ENCODE measurements at places on chromosomes 11 and 22.

DNA sequence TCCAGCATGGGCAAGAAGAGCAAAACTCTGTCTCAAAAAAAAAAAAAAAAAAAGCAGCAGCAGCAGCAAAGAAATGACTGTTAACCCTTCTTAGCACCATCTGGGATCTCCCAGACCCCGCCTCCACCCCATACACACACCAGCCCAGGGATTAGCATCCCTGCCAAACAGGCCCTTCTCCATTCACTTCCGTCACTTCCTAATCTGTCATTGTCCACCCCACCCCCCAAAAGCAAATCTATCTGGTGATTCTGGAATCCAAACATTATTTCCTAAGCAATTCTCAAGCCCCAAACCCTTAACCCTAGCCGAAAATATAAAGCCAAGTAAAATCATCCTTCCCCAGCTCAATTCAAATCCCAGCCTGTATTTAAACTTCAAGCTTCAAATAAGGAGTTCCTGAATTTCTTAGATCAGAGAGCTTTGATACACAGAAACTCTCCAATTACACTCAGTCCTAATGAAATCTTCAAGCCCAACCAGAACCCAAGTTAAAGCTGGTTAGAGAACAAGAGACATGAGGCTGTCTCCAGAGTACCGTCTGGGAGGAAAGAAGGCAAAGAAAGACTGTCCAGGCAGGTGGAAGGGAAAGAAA lies 6.0 kb upstream of the AHNAK start:
- DNase-seq: no peak

DNA sequence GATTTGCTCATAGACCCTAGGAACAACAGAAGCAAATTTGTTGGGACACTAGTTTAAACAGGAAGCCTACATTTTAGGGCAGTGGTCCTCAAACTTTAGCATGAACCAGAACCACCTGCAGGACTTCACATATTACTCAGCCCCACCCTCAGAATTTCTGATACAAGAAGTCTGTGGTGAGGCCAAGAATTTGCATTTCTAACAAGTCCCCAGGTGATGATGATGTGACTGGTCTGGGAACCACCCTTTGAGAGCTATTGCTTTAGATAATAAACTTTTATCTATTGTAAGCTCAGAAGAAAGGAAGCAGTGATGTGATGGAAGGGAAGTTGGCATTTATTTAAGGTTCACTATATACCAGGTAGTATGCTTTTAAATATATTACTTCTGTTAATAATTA lies 194.0 kb downstream of the FAM181B start:
- no peak for DNase-seq

- no peak for DNase-seq
Observed at GRCh38 chr22:42061041-42061440, 9.6 kb downstream of the NAGA start.

DNA sequence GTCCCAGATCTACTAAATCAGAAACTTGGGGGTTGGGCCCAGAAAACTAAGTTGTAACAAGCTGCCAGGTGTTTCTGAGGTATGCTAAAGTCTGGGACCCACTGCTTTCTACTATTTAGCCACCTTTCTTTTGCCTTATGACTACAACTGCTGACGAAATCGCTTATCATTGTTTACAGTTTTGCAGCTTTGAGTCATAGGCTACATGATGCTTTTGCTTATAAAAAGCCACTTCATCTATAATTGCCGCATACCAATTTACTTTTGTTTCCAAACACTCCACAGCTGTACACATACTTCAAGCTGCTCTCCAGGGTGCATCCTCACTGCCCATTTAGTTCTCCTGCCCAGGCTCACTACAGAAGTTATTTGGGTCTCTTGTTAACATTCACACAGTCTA lies 144.7 kb downstream of the ENTHD1 start:
- DNase-seq: no peak

GRCh38 chr11:44397586-44398178 lies 87.7 kb upstream of the ALX4 start:
- DNase-seq: no peak

DNA sequence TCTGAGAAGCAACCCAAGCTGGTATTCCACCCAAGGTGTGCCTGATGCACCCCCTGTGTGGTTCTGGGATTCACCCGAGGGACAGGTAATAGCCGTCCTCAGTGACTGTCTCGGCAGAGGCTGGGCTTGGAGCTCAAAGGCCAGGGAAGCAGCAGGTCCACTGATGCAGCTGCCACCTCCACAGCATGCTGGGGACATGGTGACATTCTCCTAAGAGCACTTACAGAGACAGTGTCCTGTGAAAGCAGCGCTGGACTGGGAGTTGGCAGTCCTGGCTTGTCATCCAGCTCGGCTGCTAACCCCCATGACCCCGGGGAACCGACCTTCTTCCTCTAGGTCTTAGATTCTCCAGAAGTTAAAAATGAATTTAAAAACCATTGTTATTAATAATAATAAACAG lies 72.8 kb downstream of the RPUSD4 start:
- DNase-seq: no peak

DNA sequence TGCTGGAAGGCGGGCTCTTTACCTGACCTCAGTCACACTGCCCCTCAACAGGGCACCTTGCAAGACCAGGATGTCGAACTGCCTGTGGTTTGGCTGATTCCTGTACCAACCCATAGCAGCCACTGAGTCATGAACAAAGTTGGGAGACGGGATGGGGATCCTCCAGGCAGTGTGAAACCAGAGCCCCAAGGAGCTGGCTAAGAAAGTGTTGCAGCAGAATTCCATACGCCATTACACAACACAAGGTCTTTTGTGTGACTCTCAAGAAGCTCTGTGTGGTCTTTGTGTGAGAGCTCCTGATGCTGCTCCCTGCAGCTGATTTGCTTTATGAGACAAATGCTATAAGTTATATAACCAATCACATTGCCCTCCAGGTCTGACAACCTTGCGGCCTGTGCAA lies 617.7 kb downstream of the OPCML start:
- no peak for DNase-seq

- DNase-seq: no peak
Observed at GRCh38 chr22:38762551-38762983, 6.8 kb upstream of the SUN2 start.

GRCh38 chr11:68816917-68817419 lies 24.7 kb downstream of the CPT1A start:
- DNase-seq: no peak

DNA sequence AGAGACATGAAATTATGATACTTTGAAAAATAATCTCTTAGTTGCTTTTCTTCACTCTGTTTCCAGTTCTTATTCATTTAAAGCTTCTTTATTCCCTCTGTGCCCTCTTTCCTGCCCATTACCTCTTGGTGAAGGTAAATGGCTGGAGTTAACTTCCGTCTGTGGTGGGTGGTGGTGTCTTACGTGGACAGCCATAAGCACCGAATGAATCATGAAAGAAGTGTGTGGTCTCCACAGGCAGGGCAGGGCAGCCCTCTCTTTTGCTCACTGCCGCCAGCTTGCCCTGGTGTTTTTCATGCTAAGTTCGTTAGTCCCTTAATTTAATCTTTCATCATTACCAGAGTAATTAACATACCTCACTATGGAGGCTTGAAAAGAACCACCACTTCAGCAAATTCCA lies 98.7 kb upstream of the SORL1-AS1 start:
- no peak for DNase-seq

GRCh38 chr22:43835736-43836135 lies 23.6 kb upstream of the EFCAB6 start:
- DNase-seq: no peak

GRCh38 chr11:14386895-14387480 lies 28.0 kb upstream of the RRAS2 start:
- peak; percentile 32 for DNase-seq

GRCh38 chr22:39623603-39624500 lies 53.3 kb downstream of the CACNA1I start:
- no peak for DNase-seq

- DNase-seq: no peak
Observed at GRCh38 chr22:21816787-21817496, 50.5 kb downstream of the MAPK1 start.

DNA sequence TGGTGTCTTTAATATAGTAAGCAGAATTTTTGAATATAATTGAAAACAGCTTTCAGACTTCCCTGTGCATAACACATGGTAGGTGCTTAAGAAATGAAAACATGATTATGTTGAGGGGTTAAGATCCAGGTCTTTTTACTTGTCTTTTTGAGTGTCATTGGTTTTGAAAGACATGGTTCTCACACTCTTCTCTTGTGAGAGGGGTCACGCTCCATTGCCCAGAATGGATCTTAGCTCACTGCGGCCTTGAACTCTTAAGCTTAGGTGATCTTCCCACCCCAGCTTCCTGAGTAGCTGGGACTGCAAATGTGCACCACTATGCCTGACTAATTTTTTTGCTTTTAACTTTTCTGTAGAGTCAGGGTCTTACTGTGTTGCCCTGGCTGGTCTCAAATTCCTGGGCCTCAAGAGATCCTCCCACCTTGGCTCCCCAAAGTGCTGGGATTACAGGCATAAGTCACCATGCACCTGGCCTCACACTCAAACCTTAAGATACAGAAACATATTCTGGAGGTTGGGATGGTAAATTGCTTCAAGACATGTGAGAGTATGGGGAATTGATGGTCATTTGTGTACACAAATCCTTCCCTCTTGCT lies 1.4 kb downstream of the SPCS2 start:
- DNase-seq: no peak

GRCh38 chr22:23670378-23671295 lies 20.2 kb upstream of the RGL4 start:
- no peak for DNase-seq

GRCh38 chr22:32695451-32695891 lies 106.0 kb upstream of the TIMP3 start:
- DNase-seq: no peak

GRCh38 chr11:132226522-132226921 lies 856.1 kb downstream of the NTM start:
- DNase-seq: no peak

GRCh38 chr22:32803020-32803737 lies 1.7 kb downstream of the TIMP3 start:
- DNase-seq: no peak

DNA sequence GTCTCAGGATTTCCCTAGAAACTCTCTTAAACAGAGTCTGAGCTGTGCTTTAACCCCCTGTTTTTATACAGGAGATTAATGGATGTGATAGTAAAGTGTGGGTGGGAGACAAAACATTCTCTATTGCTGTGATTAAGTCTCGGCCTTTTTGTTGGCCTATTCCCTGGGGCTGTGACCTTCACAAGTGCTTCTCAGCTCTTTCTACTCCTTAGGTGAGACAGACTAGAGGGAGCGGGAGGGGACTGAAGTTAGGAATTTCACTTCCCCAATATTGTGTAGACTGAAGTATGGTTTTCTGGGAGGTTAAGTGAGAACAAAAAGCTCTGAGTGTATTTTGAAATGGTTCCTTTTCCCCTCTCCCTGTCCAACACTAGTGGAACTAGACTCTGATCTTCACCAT lies 29.8 kb upstream of the OR8B8 start:
- no peak for DNase-seq

GRCh38 chr11:133541021-133541719 lies 8.9 kb upstream of the OPCML start:
- DNase-seq: no peak

DNA sequence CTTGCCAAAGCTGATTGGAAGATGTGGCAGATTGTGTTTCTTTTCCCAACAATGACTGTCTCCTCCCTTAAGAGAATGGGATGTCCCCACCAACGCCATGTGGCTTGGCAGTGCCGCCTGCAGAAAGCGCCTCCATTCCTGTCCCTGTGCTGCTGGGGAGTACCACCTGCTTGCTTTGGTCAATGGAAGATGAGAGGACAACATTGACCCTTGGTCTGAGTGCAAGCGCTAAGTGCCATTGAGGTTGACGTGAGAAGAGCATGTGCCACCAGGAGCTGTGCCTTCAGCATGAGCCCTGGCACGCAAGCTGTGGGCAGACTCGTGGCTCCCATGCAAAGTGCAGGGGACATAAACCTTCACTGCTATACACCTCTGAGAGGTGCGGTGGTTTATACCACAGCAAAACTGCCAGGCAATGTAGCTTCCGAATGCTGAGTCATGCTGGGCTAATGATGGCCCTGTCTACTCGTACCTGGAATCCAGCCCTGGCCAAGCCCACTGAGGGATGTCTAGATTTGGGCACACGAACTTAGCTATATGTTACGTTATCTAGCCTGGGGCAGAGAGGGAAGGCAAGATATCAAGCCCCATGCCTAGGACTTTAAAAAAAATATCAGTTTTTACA lies 41.9 kb downstream of the MYEOV start:
- no peak for DNase-seq

GRCh38 chr11:73402834-73403185 lies 26.6 kb downstream of the RELT start:
- DNase-seq: no peak

DNA sequence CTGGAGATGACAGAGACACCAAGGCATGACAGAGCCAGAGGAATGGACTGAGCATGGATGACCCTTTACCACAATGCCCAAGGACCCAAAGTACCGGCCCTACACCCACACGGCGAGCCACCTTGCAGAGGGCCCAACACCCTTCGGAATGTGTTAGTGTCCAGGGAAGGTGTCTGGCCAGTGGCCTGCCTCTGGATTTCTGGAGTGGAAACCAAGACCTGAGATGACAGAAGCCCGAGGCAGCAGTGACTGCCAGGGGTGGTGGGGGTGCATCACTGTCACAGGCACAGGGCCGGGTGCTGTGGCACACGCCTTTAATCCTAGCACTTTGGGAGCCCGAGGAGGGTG lies 28.7 kb downstream of the PDGFB start:
- no peak for DNase-seq

GRCh38 chr11:97351939-97352338 lies 962.1 kb downstream of the JRKL start:
- DNase-seq: no peak

DNA sequence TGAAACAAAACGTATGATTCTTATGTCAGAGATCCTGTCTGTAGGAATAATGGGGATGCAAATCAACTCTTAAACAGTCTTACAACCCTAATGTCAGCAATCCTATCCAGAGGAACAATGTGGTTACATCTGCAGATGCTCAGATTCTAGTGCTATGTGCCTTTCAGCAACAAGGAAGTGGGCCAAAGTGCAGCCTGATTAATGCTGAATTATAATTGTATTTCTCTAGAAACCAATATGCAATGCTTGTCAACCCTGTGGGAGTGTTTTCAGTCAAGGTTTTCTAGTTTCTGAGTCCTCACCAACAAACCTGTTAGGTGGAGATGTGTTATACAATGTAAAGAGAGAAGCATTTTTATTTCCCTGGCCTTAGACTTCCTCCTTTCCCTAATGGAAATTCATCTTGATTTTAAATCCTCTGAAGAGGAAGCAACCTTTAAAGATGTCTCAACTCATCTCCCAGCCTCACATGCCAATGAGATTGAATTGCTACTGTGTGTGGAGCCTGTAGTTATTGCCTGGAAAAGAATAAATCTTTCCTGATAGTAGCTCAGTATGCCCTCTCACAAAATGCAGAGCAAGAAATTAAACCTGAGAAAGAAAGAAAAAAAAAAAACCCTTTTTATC lies 26.2 kb upstream of the TMEM123 start:
- no peak for DNase-seq

DNA sequence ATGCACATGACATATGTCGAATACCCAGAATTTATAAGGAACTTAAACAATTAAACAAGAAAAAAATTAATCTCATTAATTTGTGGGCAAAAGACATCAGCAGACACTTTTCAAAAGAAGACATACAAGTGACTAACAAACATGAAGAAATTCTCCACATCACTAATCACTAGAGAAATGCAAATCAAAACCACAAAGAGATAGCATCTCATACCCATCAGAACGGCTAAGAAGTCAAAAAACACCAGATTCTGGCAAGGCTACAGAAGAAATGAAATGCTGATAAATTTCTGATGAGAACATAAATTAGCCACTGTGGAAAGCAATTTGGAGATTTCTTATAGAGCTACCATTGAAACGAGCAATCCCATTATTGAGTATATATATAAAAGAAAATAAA lies 210.6 kb upstream of the LUZP2 start:
- DNase-seq: no peak

- DNase-seq: no peak
Observed at GRCh38 chr11:123060277-123061000, 1.5 kb downstream of the HSPA8 start.

Measured in heart left ventricle (tissue), 16 donors.